ENCODE measurements at places on chromosomes 11 and 22.

DNA sequence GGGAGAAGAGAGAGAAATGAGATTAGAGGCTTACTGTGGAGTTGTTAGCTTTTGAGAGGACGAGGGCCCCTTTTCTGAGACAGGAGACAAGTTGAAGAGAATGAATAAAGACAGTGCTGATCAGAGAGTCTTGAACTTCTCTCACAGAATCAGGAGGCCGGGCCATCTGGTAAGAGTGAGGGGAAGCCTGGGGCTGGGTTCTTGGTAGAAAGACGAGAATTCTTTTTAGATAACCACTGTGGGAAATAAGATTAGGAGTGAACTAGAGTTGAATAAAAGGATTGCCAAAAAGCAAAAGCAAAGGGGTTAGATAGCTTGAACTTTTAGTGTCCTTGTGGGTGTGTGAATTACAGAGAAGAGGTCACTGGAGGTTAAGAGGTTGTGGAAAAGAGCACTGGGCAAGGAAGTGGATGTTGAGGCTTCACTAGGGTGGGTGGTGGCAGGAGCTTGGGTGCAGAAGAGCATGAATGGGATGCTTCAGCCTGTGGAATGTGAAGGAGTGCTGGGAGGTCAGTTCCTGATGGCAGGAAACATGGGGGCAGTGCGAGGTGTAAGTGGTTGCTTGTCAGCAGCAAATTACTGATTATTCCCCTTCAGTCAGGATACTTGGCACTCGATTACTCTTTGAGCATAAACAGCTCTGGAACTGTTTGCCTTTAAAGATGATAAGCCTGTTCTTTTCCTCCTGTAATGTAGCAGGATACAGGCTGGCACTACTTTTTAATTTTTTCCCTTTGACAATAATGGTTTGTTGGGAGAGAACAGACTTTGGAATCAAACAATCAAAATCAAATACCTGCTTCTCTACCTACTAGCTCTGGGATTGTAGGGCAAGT lies 98.3 kb downstream of the ARHGAP42 start:
- no peak for DNase-seq

DNA sequence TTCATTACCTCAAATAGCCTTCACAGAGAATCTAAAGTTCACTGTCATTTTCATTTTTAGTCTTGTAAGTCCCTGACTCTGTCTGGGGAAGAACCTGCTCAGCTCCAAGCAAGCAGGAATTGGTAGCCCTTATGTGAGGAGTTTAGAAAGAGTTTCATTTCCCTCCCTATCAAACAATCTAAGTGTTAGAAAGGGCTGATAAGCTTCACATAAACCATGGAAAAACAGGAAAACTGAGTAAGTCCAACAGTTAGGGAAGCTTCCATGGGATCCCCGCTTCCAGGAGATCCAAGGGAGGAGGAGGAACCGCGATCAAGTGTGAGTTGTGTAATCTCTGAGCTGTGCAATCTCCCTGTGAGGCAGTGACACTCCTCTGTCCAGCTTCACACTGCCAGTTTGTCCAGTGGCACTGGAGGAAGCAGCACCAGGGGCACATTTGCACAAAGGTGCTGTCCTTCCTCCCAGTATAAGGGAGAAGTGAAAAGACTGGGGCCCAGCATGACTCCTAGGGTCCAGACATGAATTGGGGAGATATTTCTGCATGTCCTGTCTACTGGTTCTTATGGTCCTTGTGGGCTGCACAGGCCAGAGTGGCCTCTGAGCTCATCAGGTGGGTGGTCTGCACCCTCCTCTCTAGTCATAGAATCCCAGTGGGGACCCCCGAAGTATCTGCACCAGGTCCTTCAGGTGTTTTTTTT lies 4.3 kb downstream of the PRAME start:
- DNase-seq, result no peak

DNA sequence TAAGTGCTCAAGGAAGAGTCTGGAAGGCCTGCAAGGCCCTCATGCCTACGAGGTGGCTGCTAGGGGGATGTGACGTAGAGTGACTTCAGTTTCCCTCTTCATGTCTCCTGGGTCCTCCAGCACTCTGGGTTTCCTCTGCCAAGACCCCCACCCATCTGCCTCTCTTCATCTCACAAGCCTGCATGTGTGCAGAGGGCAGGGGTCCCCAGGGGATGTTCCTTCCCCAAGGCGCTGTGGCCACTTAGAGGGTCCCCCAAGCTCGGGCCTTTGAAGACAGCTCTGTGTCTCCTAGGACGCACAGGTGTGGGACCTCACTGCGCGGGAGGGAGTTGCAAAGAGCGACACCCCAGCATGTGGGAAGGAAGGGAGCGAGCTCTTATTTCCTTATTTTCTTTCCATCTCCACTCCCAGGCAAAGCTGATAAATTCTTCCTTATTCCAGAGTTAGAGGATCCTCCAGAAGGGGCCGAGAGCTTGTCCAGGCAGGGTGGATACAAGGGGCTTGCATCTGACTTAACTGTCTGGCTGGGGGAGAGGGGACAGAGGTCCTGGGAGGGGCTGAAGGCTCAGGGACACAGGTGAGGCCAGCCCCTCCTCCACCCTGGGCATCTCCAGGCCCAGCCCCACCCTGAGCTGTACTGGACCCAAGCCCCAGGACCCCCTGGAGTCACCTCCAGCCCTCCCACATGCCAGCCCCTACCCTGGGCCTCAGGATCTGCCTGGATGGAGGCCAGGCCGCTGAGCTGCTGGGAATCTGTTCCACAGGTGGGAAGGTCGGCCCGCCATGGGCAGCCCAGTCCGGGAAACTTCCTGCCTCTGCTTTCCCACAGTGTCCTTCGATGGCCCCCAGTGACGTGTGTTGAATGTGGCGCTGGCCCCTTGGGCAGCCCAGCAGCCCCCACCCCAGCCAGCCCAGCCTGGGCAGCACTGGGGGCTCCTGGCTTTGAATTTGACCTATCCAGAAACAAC lies 59.7 kb upstream of the KCNQ1OT1 start:
- DNase-seq, result no peak

DNA sequence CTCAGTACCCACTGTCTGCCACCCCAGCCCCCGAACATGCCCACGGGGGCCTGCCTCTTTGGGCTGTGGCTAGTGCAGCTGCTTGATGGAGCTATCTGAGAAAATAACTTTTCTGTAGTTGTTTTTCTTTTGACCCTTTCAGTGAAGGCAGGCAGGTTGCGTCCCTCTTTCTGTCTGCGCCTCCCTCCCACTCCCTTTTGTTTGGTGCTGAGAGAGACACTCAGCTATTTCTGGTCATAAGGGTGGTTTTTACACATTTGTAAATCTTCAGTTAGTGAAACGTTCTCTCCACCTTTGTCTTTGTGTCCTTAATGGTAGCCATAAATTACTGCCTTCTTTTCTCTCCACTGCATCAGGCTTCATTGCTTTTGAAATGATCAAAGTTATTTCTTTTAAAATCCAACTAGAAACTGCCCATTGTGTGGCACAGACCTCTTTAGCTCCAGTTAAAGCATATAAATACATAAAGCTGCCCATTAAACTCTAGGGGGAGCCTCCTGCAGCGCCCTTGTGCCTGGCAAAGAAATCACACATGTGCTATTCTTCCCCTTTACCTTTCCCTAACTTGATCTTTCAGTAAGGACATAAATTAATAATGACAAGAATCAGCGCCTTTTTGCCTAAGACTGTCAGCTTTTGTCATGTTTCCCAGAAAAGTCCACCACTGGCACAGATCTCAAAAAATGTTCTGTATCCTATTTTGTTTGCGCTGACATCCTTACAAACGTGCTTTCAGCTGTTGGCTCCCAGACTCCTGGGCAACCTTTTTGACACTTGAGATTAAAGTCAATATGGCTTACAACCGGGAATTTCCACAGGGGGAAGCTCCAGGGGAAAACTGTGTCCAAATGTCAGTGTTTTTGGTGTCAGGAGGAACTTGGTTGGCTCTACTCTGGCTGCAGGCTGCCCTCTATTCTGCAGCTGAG lies 1.7 kb upstream of the SCUBE2 start:
- DNase-seq, result no peak

DNA sequence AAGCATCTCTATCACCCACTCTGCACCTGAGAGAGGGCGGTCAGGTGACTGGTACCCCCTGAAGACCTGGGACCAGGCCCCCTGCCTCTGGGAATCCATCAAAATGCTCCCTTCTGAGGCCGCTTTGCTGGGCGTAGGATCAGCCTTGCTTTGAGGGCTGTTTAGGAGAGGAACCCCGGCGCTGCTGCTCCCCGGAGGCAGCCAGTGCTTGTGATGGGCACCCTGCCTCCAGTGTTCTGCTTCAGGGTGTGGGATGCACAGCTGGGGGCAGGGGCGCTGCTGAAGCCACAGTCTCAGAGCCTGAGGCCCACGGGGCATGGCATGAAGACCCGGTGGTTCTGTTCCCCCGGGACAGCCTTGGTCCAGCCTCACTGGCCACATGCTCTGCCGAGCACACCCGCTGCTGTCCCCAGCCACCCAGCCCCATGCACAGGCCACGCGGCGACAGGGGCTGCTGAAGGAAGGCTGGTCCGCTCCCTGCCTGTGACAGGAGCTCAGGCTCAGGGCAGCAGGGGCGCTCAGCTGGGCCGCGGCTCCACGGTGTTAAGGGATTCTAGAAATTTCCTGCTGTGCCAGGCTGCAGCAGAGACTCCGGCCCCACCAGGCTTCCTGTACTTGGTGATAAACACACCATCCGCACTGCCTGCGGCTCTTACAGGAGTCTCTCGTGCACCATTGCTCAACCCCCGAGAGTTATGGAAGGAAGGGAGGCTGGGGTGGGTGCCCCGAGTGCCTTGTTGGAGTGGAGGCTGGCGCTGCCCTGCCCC lies 91.0 kb downstream of the KCNQ1 start:
- DNase-seq, result no peak

DNA sequence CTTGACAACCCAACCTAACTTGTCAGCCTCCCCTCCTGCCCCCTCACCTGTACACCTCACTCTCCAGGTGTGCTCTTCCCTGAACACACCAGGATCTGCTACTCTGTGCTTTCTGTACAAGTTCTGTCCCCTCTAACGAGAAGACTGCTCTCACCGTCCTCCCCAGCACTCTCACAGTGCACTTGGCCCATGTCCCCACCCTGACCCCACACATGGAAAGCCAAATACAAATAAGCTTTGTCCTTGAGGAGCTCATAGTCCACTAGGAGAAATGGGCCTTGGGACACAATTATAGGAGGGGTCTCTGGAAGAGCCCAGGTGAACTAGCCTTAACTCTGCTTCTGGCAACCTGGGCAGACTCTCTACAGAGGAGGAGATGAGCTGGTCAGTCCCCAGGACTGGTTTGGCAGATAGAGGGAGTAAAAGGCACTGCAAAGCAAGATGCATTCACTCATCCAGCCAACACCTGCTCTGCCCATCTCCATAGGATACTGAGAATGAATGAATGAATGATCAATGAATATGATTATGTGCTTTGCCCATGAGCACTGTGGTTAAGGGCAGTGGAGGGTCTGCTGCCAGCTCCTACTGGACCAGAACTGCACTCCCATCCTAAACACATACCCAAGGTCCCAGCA lies 9.9 kb downstream of the NIPSNAP1 start:
- no peak for DNase-seq

- DNase-seq, result no peak
Measured at GRCh38 chr22:38067761-38068360, 10.7 kb downstream of the PICK1 start.

GRCh38 chr11:75668451-75669297 lies at the start of gene MAP6:
MAP6 (minus strand) TSS chr11:75669038; CDS start chr11:75668369, 669 bp downstream.
- no peak for DNase-seq

DNA sequence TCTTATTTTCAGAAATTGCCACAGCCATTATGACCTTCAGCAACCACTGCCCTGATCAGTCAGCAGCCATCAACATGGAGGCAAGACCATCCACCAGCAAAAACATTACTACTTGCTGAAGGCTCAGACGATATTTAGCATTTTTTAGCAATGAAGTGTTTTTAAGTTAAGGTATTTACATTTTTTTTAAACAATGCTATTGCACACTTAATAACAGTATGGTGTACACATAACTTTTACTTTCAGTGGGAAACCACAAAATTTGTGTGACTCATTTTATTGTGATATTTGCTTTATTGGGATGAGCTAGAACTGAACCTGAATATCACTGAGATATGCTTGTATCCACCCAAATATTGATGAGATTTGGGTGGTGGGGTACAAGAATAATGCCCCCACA lies 110.9 kb downstream of the TSPAN18 start:
- DNase-seq, result peak; percentile 26

DNA sequence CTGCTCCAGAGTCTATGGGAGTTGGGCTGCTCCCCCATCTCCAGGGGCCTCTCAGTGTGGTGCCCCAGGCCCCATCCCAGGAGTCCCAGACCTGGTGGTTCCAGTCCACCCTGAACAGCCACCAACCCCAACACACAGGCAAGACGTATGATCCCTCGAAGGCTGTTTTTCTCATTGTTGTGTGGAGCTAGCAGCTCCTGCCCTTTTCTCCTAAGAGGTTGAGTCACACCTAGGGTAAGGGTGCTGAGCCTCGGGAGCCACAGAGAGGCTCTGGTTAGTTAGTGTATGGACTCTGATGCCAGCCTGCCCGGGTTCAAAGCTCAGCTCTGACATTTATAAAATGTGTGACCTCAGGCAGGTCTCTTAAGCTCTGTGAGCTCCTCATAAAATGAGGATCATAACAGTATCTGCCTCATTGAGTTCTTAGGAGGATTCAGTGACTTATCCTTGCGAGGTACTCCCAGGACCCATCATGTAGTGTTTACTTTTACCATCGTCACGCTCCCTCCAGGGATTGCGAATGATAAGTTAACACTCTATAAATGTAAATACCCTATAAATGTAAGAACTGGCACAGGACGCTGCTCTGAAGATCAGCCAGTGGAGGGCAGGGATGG lies 47.2 kb downstream of the FBLN1 start:
- DNase-seq, result no peak

- DNase-seq, result no peak
Measured at GRCh38 chr11:31788085-31788484, 23.0 kb downstream of the PAX6 start.

GRCh38 chr11:96538622-96539021 lies 148.8 kb downstream of the JRKL start:
- no peak for DNase-seq

DNA sequence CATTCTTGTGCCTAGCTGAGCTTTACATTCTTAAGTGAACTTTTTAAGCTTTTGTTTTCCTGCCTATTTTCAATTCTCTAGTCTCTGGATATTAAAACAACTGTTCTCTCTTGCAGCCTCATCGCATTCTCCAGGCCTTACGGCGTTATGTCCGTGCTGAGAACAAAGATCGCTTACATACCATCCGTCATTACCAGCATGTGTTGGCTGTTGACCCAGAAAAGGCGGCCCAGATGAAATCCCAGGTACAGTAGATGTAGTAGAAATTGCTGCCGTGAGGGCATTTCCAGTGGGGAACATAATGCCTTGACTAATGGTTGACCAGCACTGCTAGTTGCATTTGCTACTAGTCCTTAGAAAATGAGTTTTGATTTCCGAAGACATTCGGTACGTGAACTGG lies 29.7 kb upstream of the ST14 start:
- no peak for DNase-seq

- no peak for DNase-seq
Measured at GRCh38 chr11:9285850-9286587, 20.9 kb upstream of the DENND5A start.

DNA sequence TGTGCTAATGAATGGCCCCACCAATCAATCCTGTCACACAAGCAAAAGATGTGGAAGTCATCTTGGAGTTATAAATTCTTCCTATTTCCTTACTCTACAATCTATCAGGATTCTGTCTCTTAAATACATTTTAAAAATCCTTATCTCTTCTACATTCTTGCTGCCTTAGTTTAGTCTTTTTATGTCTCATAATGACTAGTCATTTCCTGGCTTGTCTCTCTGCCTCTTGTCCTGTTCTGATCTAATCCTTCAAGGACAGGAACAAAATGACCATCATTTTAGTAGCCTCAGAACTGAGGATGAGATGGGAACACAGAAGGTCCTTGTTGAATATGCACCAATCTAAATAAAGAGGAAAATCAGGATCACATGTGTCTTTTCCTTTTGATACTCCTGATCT lies 56.6 kb upstream of the LIN7C start:
- peak; percentile 36 for DNase-seq

Data from HS-27A (cell line).